ENCODE measurements at places on chromosomes 13 and 19.

GRCh38 chr13:36806102-36806501, 12.9 kb upstream of the RFXAP start:
- DNase-seq: no peak

DNA sequence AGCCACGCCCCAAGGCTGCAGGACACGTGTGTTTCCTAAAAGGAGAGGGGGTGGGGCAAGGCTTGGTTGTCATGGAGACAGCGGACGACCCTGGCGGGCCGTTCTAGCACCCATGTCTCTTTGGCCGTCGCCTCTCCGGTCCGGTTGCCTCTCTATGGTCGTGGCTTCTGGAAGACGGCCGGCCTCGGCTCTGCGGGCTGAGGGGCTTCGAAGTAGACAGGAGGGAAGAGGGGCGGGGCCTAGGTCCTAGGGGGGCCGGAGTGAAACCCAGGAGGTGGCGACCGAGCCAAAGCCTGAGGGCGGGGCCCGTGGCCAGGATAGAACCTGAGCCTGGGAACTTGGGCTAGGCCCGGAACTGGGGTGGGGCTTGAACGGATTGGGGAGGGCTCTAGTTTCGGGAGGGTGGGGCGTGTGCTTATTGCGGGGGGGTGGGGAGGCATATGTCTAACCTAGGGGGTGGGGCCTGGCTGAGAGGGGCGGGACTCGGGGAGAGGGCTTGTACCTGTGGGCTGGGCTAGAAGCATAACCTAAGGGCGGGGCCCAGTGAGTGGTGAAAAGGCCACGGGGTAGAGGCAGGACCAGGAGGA, 750 bp upstream of the SLC27A1 start:
- DNase-seq: peak; percentile 93

- peak; percentile 70 for DNase-seq
Observed at GRCh38 chr19:40806423-40807146, 7.6 kb downstream of the EGLN2 start.

GRCh38 chr13:37319031-37319443, 213.6 kb upstream of the CSNK1A1L start:
- DNase-seq: no peak

DNA sequence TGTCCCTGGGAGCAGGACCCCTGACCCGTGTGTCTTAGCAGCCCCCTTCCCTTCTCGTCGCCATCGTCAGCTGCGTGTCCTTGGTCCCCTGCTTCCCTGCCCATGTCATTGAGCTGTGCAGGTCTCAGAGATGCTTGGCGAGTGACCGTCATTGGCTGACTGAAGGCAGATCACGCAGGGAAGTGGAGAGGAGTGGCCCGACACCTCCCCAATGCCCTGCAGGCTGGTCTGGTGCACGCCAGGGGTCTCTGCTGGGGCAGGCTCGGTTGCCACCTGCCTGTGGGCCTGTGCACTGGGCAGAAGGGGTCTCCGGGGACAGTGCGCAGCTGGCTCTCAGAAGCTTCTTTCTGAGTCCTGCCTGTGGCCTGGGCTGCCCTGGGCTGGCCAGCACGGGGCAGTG, 6.2 kb downstream of the GNA11 start:
- DNase-seq: no peak

DNA sequence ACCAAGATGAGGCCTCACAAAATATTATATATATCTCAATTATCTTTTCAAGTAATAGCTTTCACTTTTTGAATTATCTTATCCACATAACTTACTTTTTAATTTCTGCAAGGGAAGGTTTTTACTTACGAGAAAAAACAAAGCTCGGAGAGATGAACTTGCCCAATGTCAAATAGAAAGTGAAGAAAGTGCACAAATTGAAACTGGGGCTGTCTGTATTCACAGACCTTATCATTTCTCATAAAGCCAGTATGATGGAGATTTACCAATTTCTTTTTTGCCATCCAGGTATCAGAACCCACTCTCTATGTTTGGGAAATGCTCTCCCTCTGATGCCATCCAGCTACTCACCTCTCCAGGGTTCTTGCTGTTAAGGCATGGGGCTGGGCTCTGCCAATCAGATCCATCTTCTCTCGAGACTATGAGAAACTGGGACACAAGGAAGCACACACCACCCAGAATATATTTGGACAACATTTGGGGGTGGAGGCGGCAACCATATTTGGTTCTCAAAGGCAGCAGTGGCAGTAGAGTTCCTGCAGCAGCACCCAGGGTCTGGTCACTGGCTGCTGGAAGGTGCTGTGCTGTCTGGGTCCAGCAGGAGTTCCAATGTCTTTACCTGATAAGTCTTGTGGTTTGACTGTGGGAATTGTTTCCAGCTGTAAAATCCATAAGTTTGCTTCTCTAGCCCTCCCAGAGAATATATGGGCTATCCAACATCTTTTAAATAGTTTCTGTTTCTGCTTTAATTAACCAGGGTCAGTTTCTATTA, 45.8 kb upstream of the SCEL start:
- DNase-seq: no peak

DNA sequence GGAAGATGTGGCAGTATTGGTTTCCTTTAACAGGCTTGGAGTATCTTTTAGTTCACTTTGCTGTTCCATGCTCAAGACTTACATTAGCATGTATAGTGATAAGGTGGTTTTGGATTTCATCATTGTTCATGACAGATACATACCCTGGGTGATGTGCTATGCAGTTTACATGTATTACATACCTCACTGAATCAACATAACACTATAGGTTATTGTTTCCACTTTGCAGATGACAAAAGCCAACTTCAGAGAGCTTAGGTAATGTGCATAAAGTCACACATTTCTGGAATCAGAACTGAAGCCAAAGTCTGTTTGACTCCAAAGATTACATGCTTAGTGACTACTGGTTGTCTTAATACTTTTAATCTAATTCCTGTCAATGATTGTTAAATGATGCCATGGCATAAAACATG, 7.1 kb downstream of the COMMD6 start:
- DNase-seq: no peak

- no peak for DNase-seq
Observed at GRCh38 chr19:16064209-16064889, 11.9 kb upstream of the TPM4 start.

DNA sequence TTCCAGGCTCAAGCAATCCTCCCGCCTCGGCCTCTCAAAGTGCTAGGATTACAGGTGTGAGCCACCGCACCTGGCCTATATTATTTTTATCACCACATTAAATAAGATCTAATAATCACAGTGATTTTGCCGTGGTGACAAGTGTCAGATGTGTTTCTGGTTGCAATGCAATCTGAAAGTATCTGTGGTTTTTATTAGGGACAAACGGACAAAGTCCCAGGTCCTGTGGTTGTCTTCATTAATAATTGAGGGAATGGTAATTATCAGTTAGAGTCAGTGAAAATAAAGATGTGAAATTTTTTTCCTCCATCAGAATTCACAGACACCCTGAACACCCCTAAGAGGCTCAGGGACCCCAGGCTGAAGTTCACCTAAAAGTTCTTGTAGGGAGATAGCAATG, 1.3 kb upstream of the TICAM1 start:
- DNase-seq: no peak

DNA sequence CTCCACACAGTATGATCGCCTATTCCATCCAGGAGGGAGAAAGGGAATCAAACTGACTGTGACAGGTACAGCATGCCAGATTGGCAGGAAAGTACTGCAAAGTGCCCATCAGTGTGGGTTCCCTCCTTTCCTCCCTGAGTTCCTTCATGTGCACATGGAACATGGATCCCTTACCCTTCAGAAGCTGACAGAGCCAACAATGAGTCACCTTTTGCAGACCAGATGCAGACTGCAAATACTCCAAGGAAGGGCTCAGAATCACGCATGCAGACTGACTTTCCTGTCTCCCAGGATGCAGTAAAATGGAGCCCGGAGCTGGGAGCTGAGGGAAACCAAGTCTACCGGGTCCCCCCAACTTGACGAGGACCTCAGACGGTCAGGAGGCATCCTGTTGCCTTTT, 41.8 kb downstream of the SACS start:
- DNase-seq: no peak

DNA sequence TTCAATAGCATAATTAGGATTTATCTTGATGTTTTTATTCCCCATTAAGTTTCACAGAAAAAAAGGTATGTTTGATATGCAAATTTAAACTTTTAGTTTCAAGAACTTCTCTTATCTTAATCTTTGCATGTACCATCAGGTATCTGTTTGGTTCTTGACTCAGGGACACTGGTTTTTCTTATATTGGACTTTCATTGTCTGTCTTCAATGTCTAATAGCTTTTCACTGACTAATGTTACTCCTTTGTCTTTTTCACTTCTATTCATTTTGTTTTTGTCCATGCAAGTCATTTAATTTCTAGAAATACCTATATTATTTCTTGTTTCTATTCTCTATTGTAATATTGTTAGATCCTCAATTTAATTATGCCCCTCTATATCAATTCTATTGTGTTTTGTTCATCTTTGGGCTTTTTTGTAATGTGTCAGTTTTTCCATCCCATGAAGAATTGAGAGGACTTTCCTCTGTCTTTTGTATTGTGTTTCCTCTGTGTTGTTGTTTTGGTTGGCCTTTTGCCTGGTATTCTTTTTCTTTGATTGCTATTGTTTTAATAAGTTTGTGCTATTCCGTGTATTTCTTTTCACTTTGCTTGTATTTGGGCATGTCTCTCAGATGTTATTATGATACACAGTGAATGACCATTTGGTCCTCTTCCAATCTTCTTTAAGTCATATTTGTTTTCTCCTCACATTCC, 58.3 kb upstream of the ANKRD10 start:
- DNase-seq: no peak

DNA sequence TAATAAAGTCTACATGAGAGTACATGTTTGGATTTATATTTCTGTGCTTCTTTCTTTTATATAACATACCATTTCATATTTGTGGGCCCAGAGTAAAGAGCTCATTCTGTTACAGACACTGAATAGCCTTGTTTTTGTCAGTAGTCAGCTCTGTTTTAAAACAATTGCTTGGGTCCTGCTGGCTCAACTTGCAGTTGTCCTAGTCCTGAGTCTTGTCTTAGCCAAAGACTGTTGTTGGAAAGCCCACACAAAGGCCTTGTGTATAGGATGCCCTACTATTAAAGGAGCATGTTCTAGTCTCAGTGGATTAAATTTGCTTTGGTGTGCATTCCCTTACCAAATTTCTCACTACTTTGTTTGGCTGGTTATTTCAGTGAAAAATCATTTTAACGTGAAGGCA, 3.8 kb upstream of the KCNRG start:
- DNase-seq: peak; percentile 1

DNA sequence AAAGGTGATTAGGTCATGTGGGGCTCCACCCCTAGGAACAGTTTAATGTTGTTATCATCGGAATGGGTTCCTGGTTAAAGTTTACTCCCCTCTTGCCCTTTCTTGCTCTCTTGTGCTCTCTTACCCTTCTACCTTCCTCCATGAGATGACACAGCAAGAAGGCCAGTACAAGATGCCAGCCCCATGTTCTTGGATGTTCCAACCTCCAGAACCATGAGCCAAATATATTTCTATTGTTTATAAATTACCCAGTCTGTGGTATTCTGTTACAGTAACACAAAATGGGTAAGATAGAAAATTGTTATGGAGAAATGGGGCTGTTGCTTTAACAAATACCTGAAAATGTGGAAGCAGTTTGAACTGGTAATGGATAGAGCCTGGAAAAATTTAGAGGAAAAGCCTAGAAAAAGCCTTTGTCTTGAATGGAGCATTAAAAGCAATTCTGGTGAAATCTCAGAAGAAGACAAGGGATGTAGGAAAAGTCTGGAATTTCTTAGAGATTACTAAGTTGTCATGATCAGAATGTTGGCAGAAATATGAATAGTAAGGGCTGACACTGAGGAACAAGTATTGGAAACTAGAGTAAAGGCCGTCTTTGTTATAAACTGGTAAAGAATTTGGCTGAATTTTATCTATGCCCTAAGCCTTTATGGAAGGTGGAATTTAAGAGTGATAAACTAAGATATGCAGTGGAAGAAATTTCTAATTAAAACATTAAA, 53.5 kb upstream of the TSC22D1 start:
- DNase-seq: no peak

DNA sequence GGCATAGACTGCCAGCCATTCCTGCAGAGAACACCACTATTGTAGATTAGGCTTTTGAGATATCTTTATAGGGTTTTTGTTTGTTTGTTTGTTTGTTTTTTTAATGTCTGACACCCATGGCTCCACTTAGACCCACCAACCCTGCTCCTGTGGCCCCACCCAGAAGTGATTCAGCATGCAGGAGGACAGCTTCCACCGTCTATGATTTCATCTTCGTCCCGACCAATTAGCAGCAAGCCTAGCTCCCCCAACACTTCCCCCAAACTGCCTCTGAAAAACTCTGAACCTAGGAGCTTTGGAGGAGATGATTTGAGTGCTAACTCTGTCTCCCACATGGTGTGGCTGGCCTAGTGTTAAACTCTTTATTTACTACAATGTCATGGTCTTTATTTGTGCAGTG, 108.3 kb upstream of the RXFP2 start:
- DNase-seq: peak; percentile 18

DNA sequence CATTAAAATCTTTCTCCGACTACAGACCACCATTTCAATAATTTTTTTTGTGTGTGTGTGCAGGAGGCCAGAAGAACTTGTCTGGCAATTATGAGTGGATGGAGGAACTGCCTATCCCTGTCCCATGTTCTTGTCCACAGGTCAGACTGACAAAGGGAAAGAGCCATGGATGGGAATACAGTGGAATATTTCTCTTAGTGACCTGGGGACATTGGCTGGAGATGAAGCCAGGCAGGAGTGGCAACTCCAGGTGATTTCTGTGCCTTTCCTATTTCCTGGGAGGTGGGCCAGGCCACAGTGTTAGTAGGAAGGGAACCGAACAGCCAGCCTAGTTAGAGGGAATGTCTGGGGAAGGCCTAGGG, 3.7 kb downstream of the PSG9 start:
- no peak for DNase-seq

- no peak for DNase-seq
Observed at GRCh38 chr13:23380534-23380933, 53.0 kb downstream of the SACS start.

GRCh38 chr19:46006411-46006810, 11.1 kb downstream of the CCDC61 start:
- no peak for DNase-seq

DNA sequence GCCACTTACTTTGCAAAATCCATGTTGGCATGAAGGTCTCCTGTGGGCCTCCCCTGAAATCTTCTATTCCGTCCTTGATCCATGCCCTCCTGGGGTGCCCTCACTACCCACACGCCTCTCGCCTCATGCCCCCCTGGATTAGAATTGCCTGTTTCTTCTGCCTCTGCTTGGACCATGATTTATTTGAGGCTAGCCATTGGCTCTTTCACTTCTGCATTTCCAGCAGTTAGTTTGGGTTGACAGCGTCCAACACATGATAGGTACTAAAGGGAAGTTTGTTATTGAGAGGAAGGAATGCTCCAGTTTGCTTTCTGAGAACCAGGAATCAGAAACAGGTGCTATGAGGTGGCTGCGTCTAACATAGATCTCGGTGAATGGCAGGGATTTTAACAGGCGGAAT, 30.5 kb upstream of the TPTE2 start:
- peak; percentile 15 for DNase-seq

GRCh38 chr19:44703336-44704078, 4.6 kb downstream of the CEACAM16 start:
- DNase-seq: no peak

All from inflammatory macrophage (primary cell).